ENCODE measurements at places on chromosomes 5 and 9.
A peak's percentile ranks its signal among the peaks of the same experiment; 100 is the strongest.

- no peak for DNase-seq
These were observed 50.1 kb upstream of the SARDH start for GRCh38 chr9:133788045-133788818.

DNA sequence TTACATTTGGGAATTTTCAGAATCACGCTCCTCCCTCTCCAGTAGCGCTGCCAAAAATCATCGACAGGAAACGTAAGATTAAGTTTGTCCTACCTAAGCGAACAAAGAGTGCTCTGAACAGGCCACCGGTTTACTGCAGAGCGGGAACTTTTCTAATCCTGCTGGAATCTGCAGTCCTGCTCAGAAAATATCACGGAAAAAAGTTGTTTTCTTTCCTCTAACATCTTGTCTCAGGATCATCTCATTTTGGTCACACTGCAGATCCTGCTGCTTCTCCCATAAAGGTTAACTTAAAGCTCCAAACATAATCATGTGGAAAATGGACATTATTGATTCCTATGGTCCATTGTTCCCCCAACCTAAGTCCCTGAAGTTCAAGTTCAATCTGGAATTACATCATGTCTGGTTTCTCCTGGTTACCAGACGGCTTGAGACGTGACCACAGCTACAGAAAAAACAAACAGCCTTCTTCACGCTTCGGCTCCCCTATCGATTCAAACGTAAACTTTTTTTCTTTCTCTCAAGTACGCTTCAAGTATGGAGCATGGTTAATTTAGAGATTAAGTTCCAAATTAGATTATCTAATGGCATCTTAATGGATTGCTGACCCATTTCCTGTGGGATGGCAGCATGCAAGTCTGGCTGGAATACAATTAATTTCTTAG lies 217.6 kb downstream of the NFIB start:
- no peak for DNase-seq

DNA sequence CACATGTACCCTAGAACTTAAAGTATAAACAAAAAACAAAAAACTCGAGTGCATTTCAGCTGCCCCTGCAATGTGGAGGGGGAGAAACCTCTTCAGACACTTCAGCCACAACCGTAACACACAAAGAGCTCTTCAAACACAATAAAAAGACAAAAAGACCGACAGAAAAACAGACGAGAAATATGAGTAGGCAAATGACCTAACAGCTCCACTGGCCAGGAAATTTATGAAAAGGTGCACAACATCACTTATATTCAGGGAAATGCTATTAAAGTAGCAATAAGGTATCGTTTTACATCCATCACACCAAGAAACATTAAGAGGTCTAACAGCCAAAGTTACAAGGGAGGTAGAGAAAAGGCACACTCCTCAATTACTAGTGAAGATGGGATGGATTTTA lies 6.2 kb downstream of the ZBED3 start:
- DNase-seq: no peak

DNA sequence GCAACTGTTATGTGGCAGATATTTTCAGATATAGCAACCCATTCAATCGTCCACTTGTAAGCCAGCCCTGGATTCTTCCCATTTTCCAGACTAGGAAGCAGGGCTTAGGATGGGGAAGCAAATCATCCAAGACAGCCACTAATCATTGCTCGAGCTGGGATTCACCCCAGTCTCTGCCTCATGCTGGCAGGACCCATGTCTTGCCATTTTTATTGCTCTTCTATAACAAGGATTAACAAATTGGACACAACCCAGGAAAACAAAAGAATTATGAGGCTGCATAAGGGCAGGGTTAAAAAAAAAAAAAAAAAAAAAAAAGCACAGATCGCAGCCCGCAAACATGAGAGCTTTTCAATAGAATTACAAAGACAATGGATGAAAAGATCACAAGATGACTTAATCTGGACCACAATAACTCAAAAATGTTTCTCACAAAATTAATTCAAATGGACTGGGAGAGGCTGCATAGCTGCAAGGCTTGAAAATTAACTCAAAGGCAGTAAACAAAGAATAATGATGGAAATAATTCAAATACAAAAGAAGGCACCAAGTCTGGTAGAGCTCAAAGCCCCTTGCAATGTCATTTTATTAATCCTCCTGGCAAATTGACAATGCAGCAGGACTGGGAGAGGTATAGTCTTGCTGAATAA lies 40.7 kb downstream of the ASTN2 start:
- DNase-seq: no peak

DNA sequence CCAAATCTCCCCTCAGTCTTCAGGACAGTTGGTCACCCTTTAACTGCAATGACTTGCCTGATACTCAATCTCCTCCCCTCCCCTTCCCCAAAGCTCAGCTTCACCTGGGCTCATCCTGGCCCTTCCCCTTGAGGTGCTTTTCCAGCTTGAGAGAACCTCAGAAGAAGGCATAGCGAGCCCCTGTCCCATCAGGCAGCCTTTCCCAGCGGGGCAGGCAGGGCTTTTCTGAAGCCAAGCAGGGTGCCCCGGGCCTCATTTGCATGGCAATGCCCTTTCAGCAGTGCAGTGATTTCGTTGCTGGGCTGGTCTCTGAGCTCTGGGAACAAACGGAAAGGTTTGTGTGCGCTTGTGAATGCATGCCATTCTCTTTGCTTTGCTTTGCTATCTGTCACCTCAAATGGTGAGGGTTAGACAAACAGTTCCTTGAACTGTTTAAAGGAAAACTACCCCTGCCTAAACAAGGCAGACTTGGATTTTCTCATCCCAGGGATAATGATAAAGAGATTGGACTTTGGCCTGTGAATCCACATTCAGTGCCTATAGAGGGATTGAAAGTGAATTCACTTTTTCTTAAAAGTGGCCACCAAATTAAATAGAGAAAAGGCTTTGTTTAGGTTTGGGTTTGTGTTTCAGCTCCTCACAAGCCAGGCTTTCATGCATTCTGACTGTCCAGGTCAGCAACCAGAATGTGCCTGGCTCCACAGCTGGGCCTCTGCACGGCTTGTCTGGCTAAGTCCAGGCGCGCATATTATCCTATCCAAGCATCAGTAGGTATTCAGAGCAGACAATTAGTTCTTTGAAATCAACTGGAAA lies 165.3 kb downstream of the ZNF608 start:
- DNase-seq: no peak

- no peak for DNase-seq
These were observed 124.5 kb downstream of the CAAP1 start for GRCh38 chr9:26768145-26768544.

GRCh38 chr5:42740920-42741319 lies 15.7 kb upstream of the CCDC152 start:
- no peak for DNase-seq

GRCh38 chr9:72843520-72844439 lies 109.1 kb downstream of the ALDH1A1 start:
- DNase-seq: no peak

DNA sequence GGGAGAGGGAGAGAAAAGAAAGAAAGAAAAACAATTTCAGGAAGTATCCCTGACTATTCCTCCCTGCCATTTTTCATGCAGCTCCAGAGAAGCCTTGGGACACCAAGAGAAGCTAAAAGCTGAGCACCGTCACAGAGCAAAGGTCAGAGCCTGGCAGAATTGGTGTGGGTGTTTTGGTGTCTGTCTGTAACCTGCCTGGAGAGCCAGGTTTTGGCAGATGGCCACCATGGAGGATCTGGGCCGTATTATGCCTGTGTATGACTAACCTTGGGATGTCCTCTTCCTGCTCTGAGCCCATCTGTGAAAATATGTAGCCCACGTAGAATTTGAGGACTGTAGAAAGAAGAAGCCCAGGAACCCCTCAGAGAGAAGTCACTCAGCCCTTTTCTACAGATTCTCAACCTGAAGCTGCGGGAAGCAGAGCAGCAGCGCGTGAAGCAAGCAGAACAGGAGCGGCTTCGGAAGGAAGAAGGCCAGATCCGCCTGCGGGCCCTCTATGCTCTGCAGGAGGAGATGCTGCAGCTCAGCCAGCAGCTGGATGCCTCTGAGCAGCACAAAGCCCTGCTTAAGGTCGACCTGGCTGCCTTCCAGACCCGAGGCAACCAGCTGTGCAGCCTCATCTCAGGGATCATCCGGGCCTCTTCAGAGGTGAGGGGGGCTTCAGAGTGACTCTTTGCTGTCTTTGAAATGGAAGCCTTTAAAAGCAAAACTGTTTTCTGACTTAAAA lies 18.8 kb downstream of the GLE1 start:
- peak; percentile 43 for DNase-seq

DNA sequence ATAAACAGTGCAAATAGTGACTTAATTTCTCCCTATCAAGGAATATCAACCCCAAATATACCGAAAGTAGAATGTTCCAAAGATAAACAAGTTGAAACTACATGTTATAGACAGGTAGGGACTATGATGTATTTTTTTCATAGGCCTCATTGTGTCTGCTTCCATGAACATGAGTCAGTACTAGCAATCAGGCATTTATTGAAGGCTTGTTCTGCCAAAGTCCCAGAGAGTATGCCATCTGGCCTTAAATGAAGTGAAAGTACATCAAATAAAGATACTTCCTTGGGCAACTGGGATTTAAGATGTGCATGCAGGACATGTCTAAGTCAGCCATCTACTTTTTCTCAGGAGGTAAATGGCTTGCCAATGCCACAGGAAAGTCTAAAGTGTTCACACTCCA lies 6.5 kb downstream of the GHR start:
- no peak for DNase-seq

GRCh38 chr5:152465140-152465539 lies 60.1 kb upstream of the NMUR2 start:
- DNase-seq: no peak

DNA sequence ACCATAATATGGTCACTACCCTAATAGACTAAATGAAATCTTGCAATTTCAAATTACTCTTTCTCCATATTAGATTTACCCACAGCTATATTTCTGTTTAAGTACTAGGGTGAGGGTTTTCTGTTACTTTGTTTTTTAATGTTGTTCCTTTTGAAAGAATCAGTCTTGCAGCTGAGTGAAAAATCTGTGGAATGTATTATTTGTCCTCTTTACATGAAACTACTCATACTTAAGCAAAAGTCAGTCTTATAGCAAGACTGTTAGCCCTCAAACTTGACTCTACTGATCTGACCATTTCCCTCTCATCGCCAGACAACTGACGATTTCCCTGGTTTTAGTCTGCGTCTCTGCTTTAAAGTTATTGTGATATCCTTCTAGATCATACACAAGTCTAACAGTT lies 84.0 kb downstream of the PIK3R1 start:
- no peak for DNase-seq

DNA sequence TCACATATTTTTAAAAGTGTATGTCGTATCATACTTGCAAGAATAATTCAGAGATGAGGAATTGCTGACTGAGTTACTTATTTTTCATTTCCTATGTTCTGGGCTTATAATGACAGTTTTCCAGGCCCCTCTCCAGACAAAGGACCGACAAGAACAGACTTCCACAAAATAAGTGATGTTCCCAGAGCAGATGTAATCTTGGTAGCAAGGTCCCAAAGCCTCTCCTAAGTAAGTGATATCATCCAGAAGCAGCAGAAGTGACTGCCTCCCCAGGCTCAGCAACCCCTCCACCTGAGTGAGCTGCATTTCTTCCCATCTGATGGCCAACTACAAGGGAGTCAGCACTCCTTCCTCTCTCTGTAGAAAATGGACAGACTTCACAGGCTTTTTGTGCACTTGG lies 57.1 kb downstream of the SEMA6A start:
- no peak for DNase-seq

DNA sequence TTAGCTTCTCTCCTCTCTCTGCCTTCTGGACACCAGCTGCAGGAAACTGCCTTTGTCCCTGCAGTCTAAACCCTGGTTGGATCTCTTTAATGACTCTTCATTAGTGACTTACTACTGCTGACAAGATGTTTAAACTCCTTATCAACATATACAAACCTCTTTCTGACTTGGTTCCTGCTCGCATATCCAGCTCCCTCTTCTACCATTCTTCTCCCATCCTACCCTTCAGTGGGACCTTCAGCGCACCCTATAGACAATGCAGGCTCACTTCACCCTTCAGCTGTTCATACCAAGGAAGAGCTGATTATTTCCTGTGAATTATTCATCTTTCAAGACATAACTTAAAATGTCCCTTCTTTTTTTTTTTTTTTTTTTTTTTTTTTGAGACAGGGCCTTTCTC lies 436.5 kb downstream of the KIAA0825 start:
- no peak for DNase-seq

DNA sequence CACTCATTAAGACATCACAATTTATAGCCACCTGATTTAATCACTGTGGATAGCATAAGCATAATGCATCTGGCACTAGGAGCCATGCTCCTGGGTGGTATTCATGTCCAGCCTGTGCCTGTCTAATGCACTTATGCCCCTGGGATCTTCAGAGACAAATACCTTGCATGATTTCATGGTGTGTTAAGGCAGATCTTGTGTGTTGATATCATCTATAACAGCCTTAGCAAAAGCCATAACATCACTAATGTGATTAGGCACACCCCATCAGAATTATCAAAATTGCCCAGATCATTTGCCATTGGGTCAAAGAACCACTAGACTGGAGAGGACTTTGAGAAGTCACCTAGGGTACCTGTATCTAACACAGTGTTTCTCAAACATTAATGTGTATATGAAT lies 43.7 kb upstream of the SELENOP start:
- no peak for DNase-seq

GRCh38 chr5:168653626-168654025 lies 74.5 kb upstream of the PANK3 start:
- DNase-seq: no peak

- DNase-seq: no peak
These were observed 47.3 kb downstream of the TRIO start for GRCh38 chr5:14190194-14191164.

GRCh38 chr5:56147659-56148230 lies 85.4 kb downstream of the ANKRD55 start:
- DNase-seq: no peak

DNA sequence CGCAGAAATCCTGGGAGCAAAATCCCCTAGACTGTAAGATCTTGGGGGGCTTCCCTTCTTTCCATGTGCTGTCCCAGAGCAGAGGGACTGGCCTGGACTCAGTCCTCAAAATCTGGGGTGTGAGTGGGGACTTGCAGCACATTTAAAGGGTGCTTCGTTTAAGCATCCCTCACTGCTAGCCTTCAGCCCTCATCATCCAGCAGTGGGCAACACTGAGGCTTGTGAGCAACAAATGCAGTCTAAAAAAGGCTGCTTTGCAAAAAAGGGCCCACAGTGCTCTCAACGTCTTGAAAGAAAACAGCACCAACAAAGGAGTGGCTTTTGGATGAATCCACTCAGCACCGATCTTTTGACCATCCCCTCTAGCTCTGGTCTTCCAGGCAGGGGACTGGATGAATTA lies 128.3 kb upstream of the TBC1D2 start:
- DNase-seq: no peak

DNA sequence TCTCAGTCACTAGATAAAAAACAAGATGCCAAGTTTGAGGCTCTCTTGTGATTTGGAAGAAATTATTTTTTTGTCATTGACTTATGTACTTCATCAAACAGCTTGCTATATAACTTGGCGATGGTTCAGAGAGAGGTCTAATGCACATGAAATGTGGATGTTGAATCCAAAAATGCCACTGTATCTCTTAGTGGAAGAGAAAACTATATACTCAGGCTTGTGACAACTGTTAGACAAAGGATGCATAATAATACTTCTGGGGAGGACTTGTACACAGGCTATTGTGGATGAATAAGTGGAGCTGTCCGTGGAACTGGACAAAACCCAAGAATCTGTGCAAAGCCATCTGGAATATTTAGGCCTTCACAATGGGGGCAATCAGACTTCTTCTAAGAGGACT lies 162.9 kb upstream of the NMUR2 start:
- no peak for DNase-seq

Measured in DMS 273 treated with DMSO at 0.1 percent for 48 hours (cell line).